Mammary epithelial cell (primary cell): ENCODE measurements at places on chromosomes 2 and 18. TPM values are rescaled to one million over a fixed set of nuclear protein-coding genes. Genes with fewer than 3 reads are reported as not detected.

The LYG2 gene
- total RNA-seq: not detected

The GPR35 gene
- 0.28 and 0.45 TPM in 2 replicates for total RNA-seq

The ADAM23 gene
- total RNA-seq: 18.3 and 30.1 TPM in 2 replicates

The MC2R gene
- not detected in 2 replicates for total RNA-seq

The RTKN gene
- 150 and 206 TPM in 2 replicates for total RNA-seq

The TMEM163 gene
- not detected in 2 replicates for total RNA-seq
